ENCODE measurements at places on chromosomes 2 and 18.
A peak's percentile ranks its signal among the peaks of the same experiment; 100 is the strongest.

GRCh38 chr18:57585855-57586250 lies 649 bp downstream of the FECH start:
- peak; percentile 18 for DNase-seq

DNA sequence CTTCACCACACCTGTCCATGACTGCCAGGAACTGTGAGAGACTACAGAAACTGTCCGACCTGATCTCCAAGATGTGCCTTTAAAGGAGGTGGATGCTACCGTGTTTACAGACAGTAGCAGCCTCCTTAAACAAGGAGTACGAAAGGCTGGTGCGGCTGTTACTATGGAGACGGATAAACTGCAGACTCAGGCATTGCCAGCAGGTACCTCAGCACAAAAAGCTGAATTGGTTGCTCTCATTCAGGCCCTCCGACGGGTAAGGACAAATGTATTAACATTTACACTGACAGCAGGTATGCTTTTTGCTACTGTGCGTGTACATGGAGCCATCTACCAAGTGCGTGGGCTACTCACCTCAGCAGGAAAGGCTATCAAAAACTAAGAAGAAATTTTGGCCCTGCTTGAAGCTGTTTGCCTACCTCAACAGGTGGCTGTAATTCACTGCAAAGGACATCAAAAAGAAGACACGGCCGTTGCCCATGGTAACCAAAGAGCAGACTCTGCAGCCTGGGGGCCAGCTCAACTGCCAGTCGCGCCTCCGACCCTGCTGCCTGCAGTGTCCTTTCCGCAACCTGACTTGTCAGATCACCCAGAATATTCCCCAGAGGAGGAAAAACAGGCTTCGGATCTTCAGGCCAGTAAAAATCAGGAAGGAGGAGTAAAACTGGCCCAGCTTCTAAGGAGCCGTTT lies 30.9 kb downstream of the SKA1 start:
- peak; percentile 7 for DNase-seq

DNA sequence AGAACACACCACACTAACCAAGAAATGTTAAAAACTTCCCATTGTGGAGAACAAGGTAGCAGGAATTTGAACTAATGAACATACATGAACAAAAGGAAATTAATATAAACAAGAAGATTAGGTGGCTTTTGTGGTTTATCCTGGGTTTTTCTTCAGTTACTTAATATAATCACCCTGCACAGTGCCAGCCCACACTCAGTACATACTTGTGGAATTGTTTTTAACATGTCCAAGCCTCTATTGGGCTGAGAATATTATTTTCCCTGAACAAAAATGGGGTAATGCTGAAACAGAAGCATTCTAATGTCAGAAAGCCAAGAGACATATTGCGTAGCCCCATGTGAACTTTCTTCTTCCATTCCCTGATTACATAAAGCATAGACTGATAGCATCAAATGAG lies 202.8 kb downstream of the DNER start:
- DNase-seq = no peak

DNA sequence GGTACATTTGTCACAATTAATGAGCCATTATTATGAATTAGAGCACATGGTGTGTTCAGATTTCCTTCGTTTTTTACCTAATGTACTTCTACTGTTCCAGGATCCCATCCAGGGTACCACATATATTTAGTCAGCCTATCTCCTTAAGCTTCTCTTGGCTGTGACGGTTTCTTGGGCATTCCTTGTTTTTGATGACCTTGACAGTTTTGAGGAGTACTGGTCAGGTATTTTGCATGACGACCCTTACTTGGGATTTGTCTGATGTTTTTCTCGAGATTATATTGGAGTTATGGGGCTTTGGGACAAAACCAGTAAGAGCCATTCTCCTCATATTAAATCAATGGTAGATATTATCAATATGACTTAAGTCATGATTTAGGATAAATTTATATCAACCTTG lies 10.2 kb upstream of the LRP2 start:
- DNase-seq = no peak

- DNase-seq = peak; percentile 17
These were observed 572.0 kb upstream of the ZEB2 start for GRCh38 chr2:145091967-145092366.

DNA sequence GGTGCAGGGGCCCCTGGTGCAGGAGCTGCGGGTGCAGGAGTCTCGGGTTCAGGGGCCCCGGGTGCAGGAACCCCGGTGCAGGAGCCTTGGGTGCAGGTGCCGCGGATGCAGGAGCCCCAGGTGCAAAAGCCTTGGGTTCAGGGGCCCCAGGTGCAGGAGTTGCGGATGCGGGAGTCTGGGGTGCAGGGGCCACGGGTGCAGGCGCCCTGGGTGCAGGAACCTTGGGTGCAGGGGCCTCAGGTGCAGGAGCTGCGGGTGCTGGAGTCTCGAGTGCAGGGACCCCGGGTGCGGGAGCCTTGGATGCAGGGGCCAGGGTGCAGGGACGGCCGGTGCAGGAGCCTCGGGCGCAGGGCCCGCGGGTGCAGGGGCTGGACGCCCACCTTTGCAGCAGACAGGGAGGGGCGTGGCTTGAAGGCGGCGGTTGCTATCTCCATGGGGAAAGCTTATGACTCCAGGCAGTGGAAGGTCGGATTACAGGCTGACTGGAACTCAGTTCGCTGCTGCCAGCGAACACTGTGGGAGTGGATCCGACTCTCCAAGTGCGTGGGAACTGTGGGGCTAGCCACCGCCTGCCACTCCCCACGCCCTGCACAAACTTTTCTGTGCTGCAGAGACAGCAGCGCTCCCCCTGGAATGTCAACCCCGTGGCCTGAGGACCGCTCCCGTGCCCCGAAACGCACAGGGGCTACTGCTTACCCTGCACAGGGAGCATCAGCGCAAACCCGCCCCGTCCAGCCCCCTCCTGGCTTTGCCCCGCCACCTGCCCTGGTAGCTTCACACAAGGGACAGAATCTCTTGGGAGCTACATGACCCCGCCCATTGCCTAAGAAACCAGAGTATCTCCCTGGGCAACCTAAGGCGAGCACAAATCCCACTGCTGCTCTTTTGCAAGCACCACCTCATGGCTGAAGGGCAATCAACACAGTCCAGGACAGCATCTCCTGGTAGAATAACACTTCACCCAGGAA lies 40.3 kb downstream of the COPS9 start:
- DNase-seq = no peak

DNA sequence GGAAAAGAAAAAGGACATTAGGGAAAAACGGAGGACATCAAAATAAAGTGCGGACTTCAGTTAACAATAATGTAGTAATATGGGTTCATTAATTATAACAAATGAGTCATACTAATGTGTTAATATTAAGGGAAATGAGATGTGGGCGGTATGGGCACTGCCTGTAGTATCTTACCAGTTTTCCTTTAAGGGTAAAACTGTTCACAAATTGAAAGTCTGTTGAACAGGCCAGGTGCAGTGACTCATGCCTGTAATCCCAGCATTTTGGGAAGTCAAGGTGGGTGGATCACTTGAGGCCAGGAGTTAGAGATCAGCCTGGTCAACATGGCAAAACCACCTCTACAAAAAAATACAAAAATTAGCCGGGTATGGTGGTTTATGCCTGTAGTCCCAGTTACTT lies 56.8 kb upstream of the PMAIP1 start:
- no peak for DNase-seq

DNA sequence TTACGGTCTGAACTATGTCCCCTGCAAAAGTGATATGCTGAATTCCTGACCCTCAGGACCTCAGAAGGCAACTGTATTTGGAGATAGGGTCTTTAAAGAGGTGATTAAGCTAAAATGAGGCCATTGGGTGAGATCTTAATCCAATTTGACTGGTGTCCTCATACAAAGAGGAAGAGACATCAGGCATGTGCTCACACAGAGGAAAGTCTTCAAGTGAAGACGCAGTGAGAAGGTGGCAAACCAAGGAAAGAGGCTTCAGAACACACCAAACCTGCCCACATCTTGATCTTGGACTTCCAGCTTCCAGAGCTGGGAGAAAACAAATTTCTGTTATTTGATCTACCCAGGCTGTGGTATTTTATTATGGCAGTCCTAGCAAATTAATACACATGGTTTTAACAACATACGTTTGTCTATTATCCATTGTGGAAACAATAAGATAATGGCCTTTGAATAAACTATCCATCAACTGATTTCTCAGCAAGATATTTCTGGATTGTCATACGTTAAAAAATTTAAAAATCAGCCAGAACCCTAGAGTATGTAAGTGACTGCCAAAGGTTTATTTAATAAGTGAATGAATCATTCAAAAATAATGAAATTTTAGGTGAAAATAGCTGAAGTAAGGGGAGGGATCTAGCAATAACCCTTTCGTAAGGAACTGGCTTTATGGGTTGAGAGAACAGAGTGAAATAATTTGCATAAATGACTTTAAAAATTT lies 6.5 kb downstream of the WIPF1 start:
- DNase-seq = no peak

DNA sequence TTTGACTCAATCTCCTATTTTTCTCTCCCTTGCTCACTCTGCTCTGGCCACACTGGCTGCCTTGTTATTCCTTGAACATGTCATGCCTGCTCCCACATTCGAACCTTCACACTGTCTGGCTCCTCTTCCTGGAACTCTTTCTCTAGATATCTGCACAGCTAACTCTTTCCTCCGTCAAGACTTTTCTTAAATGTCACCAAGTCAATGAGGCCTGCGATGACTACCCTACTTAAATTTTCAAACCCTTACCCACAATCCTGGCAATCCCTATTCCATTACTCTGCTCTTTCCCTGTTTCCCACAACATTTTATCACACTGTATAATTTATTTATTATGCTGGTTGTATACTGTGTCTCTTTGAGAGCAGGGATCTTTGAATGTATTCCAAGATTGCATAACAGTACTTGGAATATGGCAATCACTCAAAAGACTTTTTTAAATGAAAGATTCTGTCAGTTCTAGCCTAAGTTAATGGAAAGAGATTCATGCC lies 206.2 kb downstream of the SRBD1 start:
- no peak for DNase-seq

DNA sequence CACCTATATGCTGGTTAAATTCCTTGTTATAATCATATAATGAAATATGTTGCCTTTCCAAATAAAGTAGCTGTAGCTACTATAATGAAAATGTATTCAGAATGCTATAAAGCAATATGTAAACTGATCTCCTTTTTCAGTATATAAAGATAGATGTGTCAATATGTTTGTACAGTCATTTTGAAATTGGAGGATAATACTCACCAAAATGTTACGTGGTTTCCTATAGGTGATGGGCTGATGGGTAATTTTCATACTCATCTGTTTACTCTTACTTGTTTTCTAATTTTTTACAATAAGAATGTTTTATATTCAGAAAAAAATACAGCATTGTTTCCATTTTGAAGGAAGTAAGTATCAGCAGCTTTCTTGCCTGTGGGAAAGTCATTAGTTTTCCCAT lies 70.2 kb downstream of the PRKRA start:
- DNase-seq = no peak

DNA sequence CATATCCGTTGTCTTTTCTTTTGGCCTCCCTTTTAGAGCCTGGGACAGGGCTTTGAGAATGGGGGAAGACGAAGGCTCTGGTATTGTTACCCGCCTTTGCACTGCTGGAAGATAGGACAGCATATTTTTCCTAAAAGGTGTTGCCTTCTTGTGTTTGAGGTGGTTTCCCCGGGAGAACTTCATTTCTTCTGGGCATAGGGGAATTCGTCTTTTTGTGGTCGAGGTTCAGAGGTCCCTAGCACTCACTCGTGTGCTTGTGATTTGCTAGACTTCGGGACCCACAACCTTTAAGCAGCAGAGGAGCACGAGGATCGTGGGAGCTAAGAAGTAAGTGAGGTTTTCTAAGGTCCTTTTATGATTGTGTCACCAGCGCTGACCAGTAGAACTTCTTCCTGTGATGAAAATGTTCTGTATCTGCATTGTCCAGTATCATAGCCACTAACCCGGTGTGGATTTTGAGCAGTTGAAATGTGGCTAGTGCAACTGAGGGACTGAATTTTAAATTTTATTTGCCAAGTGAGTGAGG lies 611 bp downstream of the ZNF512 start:
- DNase-seq = no peak

DNA sequence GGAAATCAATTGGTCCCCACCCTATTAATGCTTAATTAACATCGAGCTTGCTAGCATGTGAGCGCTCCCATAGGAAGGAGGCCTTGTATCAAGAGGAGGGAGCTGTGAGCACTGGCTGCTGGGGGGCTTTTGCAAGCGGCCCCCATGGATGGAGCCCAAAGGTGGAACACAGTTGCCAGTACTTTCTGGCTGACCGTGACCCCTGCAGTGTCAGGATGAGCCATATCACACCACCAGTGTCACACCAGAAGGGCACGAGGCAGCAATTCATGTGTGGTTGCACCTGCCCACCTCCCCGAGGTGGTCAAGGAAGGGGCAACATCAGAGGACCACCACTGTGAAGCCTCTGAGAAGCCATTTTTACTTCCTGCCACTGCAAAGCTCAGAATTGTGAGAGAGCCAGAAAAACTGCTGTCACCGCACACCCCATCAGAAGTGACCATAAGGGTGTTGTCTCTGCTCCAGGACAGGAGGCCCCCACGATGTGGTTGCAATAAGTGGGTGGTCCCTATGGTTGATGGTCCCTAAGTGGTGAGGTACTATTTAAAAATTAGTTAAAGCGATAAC lies 99.8 kb upstream of the RAB6C start:
- no peak for DNase-seq

- no peak for DNase-seq
These were observed 32.5 kb upstream of the MRPS9 start for GRCh38 chr2:105005181-105005951.

DNA sequence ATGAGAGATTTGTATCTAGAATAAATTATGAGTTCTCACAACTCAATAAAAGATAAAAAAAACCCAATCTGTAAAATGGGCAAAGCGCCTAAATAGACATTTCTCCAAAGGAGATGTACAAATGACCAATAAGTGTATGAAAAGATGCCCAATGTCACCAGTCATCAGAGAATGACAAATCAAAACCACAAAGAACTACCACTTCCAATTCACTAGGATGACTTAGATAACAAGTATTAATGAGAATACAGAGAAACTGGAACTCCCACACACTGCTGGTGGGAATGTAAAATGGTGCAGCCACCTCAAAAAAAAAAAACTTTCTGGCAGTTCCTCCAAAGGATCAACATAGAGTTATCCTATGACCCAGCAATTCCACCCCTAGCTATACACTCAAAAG lies 17.4 kb upstream of the COL6A3 start:
- DNase-seq = no peak

- DNase-seq = no peak
These were observed 115.6 kb downstream of the SEPTIN10 start for GRCh38 chr2:109497911-109498870.

DNA sequence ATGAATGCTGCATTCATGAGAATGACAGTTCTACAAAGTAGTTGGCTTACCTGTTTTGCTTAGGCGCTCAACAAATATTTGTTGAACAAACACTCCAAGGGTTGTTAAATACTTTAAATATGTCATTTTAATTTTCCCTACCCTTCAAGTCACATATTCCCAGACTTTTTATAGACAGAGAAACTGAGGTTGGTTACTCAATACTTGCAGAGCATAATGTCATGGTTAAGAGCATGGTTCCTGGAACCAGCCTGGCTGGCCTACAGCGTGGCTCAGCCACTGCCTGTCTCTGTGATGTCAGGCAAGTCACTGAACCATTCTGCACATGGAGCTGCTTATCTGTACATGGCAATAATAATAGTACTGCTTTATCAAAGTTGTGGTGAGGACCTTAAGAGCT lies 120.0 kb upstream of the STK17B start:
- no peak for DNase-seq
